ENCODE measurements at places on chromosomes 16 and 17.

GRCh38 chr16:60820361-60820760 lies 1215.9 kb downstream of the CDH8 start:
- DNase-seq: no peak

DNA sequence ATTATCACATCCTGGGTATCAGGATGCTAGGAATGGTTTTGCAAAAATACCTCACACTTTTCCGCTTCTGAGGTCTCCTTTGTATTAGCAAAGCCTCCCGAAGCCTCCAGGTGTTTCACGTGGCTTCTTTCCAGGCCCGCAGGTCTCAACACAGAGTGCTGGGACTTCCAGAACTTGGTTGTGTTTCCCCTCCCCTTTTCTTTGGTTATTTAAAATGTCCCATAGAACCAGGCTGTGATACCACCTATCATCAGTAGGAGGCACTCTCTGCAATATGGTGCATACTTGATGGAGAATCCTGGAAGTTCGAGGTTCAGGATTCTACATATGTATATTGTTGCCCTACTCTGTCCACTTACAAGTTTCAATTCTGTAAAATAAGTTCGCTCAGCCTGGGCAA lies 28.8 kb downstream of the ATP2C2 start:
- DNase-seq: no peak

- DNase-seq: no peak
These were observed 142.2 kb downstream of the ABCA8 start for GRCh38 chr17:68812876-68813584.

- DNase-seq: no peak
These were observed 6.9 kb downstream of the TXNDC11 start for GRCh38 chr16:11735787-11736186.

GRCh38 chr16:29777576-29778350 lies at the start of gene ZG16:
Gene ZG16, plus strand, starts transcription at chr16:29778256. Its CDS starts 1,011 bp downstream, at chr16:29779267.
- DNase-seq: no peak

DNA sequence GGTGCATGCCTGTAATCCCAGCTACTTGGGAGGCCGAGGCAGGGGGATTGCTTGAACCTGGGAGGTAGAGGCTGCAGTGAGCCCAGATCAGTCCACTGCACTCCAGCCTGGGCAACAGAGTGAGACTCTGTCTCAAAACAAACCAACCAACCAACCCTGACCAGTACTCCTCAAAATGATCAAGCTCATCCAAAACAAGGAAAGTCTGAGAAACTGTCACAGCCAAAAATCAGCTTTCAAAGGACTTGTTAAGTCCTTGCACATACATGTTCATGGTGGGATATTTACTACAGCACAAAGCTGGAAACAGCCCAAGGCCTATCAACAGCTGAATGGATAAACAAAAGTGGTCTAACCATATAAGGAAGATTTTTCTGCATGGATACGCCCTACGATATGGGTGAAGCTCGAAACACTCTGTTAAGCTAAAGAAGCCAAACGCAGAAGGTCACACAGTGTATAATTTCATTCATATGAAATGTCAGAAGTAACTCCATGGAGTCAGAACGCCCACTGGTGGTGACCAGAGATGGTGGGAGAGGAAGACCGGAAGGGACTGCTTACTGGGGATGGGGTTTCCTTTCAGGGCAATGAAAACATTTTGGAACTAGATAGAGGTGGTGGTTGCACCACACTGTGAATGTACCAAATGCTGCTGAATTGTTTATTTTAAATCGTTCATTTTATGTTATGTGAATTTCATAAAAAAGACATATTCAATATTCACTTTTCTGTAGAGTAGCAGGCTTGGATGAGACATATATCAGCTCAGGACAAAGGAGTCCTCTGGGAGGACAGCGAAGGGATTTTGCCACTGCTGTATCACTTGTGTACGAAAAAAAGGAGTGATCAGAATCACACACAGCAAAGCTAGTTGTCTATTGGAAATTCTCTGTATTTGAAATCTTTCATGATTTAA lies 17.7 kb downstream of the CCL17 start:
- no peak for DNase-seq

DNA sequence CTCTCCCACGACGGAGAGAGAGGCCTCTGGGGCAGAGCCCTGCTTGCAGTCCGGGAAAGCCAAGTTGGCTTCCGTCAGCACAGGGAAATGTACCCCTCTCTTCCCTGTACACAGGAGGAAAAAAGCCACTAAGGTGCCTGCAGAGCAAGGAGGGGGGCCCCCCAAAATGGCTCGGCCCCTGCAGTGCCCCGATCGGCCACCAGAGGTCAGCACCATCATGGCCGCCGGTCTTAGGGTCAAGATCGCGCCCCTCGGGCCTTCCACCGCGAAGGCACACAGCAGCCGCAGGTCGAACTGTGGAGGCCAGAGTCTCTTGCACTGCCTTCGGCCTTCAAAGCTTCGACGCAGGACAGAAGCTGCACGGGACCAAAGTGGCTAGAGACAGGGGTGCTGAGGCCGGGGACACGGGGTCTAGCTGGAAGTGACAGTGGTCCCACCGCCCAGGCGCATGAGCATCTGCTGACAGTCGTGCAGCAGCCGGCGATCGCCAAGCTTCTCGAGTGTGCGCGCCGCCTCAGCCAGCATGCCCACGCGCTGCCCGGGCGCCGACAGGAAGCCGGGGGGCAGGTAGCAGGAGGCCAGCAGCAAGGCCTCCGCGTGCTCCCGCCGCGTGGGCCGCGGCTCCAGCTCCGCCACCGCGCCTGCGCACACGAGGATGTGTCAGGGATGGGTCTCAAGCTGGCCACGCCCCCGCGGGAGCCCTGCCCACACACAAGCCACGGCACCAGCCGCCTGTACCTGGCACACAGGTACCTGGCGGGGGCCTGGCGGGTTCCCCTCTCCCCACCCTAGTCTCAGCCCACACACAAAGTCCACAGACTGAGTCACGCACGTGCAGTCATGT lies 24.4 kb downstream of the SREBF1 start:
- DNase-seq: no peak

DNA sequence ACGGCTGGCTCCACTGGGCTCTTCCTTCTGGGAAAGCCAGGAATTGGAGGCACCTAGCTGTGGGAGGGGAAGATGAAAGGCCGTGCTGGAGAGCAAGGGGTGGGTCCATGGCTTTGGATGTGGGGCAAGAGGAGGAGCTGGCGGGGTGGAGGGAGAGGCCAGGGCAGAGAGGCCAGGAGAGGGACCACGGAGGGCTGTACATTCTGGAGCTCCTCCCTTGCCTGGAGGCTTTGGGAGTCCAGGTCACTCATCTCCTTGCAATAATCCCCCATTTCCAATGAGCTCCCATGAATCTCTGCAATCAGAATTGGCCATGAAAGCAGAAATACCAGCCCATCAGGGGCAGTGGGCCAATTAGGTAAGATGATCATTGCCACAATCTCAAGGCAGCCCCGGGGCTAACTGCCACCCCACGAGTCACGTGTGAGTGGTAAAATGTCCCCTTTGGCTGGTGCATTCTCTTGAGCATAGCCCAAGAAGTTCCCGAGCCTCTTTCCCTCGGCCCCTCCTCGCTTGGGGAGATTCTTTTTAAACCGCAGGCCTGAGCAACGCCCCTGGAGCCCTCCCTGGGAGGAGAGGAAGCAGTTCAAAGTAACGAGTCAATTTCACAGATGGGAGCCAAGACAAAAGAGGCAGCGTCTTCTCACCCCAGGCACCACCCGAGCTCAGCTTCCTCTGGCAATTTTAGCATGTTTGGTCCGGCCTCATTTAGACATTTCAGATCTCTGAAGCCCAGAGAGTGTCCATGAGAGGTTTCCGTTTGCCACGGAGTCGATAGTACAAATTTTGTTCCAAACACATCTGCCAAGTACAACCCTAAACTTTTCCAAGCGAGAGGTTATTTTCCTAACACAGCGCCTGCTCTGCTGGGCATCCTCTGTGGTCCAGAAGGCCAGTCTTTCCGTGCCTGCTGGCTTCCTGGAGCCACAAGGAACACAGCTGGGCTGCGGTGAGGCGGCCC lies 13.4 kb downstream of the RTN4RL1 start:
- no peak for DNase-seq

DNA sequence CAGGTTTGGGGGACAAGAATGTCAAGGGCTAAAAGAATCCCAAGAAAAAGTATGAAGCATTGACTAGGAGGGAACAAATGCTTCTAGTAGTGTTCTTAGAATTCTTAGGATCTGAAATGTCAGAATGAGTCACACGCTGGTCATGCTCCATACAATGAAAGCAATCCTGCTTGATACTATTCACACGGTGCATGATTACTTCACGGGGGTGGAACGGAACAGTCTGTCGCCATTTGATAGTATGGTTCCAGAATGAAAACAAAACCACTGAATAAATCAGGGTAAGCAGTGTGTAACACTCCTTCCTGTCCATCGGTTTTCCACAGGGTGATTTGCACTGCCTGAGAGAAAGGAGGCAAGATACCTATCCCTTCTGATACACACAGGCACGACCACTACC lies 22.9 kb upstream of the YWHAE start:
- no peak for DNase-seq

DNA sequence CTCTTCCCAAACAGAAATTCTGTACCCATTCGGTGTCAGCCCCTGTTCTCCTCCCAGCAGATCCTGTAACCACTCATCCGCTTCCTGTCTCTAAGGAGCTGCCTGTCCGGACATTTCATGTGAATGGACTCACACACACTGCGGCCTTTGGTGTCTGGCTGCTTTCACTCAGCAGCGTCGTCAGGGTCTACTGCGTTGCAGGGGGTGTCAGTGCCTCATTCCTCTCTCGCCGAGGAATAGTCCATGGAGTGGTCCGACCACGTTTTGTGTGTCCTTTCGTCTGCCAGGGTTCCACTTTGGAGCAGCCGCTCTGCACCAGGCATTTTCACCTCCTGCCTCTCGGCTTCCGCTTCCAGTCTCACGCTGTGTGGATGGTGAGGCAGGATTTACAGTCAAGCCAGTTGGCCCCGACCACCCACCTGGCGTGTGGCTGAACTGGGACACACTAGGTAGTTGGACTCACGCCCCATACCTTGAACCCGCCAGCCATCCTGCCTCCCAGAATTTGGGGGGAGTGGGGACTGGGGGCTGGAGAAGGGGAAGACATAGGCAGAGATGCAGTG lies 188.2 kb upstream of the CIBAR2 start:
- no peak for DNase-seq

DNA sequence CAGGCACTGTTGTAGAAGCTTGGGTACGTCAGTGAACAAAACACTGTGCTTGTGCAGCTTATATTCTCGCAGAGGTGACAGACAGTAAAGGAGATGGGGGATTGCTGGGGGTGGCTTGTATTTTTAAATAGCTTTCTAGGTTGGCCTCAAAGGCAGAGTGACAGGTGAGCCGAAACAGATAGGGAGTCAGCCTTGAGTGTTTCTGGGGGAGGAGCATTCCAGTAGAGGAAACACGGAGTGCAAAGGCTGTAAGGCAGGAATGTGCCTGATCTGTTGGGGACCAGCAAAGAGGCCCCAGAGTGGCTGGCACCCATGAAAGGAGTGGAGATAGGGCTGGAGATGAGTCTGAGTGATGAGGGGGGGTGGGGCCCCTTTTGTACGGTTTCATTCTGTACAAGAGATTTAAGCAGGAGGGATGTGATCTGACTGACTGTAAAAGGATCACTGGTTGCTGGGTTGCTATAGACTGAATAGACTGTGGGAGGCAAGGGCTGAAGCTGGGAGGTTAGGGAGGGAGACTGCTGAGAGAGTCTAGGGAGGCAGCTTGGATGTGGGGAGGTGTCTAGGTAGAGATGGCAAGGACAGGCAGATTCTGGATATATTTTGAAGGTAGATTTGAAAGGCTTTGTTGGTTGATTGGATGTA lies 15.2 kb downstream of the NUP93 start:
- no peak for DNase-seq

DNA sequence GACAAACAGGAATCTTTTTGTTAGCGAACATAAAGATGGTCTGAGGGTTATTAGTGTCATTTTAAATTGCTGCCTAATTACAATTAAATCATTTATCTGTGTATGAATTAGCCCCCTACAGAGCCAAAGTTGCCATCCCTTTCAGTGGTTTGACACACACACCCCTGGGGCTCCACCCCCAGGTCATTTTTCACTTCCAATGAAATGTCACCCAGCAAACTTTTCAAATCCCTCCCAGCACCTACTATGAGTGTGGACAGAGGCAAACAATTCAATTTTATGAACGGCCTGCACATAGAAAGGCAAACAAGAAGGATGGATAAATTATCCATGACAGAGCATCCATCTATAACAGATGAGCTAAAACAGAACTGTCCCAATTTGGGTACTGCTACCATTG lies 2.4 kb downstream of the MYH10 start:
- DNase-seq: no peak

DNA sequence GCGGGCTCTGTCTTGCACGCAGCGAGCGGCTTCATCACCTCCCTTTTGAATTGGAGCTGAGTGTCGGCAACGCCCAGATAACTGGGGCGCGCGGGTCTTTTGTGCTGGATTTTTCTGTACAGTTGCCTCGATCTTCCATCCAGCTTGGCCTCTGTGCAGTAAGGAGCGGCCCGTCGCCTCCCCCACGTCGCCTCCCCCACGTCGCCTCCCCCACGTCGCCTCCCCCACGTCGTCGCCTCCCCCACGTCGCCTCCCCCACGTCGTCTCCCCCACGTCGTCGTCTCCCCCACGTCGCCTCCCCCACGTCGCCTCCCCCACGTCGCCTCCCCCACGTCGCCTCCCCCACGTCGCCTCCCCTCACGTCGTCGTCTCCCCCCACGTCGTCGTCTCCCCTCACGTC lies 15.7 kb upstream of the PRR35 start:
- no peak for DNase-seq

- DNase-seq: no peak
These were observed 12.4 kb upstream of the KATNB1 start for GRCh38 chr16:57723170-57723569.

DNA sequence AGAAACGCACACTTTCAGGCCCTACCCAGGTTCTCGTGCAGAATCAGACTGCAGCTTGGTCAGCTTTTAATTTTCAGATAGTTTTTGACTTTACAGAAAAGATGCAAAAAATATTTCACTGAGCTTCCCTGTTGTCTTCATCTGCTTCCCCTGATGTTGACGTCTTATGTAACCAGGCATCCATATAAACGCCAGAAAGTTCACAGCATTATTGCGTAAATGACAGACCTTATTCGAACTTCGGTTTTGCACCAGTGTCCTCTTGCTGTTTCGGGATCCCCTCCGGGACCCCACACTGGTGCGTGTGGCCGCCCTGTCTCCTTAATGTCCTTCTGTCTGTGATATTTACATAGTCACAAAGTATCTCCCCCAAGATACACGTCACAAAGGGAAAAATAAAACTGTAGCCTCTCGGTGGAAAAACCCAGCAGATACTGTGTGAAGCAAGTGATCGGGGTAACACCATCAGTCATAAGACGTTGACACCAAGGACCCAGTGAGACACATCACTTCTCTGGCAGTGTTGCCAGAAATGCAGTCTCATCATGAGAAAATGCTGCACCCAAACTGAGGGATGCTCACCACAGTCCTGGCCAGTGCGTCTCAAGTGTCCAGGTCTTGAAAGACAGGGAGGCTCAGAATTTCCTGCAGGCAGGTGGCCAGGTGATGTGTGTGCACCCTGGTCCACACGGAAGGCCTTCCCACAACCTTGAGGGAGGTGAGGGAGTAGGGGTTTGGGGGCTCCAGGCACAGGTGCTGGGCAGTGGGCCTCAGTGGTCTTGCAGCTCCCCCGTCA lies 4.3 kb downstream of the BANP start:
- no peak for DNase-seq

- DNase-seq: no peak
These were observed 3.6 kb upstream of the WDR81 start for GRCh38 chr17:1720856-1721386.

Measured in NCI-H1436 treated with DMSO at 0.1 percent for 48 hours (cell line).